Activated CD8-positive, alpha-beta memory T cell treated with anti-CD3 and anti-CD28 coated beads, Interleukin-2, amount 10 ng/mL, durations not matched to agents 7 days and 5 days (primary cell): ENCODE measurements at places on chromosomes 3 and 15. TPM values are rescaled to one million over a fixed set of nuclear protein-coding genes. Genes with fewer than 3 reads are reported as not detected.

DNA sequence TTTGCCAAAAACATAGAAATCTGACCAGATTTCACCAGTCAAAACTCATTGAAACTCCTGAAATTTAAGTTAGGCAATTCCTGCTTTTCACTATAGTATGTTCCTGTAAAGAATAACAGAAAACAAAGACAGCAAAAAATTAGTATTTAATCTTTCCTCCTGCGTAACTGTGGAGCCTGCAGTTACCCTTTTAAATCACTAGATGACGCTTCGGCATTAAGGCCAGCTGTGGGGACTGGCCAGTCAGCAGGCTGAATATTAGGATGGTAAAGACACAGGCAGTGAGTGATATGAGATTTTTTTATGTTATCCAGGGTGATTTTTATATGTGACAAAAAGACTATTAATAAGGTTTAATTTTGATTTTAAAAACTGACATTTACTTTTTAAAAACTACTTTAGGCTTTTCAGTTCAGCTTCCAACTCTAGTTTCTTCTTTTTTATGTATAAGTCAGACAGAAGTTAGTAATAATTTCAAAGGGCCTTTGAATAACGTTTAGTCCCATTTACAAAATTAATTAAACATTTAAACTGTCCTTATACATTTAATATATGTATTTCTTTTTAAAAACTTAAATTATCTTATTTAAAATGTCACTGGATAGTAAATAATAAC, 165.1 kb downstream of the PPM1L start:
- no peaks in the 10 kb centered on the region for H3K4me1 ChIP-seq
- H3K36me3 ChIP-seq: no peaks in the 10 kb centered on the region
- peaks cover 1% of the 10 kb centered on the region for H3K27me3 ChIP-seq
- no peak overlapping the region for H3K27ac ChIP-seq

- H3K4me3 ChIP-seq: no peak overlapping the region
- no peak overlapping the region for H3K27ac ChIP-seq
- no peaks in the 10 kb centered on the region for H3K36me3 ChIP-seq
- no peak for DNase-seq
- H3K27me3 ChIP-seq: no peaks in the 10 kb centered on the region
- H3K4me1 ChIP-seq: peaks cover 5% of the 10 kb centered on the region
Measured at GRCh38 chr3:130117933-130118332, 36.3 kb downstream of the ALG1L2 start.

DNA sequence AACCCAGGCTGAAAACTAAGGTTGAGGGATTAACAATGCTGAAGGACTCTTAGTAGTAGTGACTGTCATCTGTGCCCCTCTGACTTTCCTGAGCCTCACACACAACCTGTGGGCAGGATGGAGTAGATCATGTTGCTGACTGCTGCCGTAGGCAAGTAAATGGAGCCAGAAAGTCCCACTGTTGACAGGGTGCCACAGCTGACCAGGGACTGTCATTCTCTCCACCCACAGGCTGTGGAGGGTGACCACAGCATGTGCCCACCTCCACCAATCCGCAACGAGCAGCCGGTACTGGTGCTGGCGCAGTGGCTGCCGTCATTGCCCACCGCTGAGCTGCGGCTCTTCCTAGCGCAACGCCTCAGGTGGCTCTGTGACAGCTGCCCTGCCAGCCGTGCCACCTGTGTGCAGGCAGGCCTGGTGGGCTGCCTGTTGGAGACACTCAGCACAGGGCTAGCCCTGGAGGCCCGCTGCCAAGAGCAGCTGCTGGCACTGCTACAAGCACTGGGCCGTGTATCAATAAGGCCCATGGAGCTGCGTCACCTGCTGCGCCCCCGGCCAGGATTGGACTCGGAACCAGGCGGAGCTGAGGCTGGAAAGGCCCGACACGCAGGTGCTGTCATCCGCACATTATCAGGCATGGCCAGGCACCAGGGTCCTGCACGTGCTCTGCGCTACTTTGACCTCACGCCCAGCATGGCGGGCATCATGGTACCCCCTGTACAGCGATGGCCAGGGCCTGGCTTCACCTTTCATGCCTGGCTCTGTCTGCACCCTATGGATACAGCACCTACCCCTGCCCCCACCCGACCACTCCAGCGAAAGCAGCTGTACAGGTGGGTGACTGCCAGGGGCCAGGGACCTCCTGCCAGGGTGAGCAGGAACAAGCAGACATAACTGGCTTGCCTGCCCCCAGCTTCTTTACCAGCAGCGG, 15.6 kb downstream of the NBEAL2 start:
- DNase-seq: no peak
- no peak overlapping the region for H3K4me3 ChIP-seq
- H3K4me1 ChIP-seq: peaks cover 22% of the 10 kb centered on the region
- H3K27ac ChIP-seq: no peak overlapping the region

DNA sequence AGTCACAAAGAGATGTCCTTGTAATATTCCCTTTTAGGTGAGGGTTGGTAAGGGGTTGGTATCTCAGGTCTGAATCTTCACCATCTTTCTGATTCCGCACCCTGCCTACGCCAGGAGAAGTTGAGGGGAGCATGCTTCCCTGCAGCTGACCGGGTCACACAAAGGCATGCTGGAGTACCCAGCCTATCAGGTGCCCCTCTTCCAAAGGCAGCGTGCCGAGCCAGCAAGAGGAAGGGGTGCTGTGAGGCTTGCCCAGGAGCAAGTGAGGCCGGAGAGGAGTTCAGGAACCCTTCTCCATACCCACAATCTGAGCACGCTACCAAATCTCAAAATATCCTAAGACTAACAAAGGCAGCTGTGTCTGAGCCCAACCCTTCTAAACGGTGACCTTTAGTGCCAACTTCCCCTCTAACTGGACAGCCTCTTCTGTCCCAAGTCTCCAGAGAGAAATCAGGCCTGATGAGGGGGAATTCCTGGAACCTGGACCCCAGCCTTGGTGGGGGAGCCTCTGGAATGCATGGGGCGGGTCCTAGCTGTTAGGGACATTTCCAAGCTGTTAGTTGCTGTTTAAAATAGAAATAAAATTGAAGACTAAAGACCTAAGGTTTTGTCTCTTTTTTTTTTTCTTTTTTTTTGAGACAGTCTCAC, 19.8 kb downstream of the TYRO3 start:
- no peak overlapping the region for H3K4me3 ChIP-seq
- no peaks in the 10 kb centered on the region for H3K4me1 ChIP-seq
- no peak overlapping the region for H3K27ac ChIP-seq
- DNase-seq: no peak

DLEC1 gene
- total RNA-seq: 0.26 TPM

CGNL1 gene
- total RNA-seq: not detected
